ENCODE measurements at places on chromosomes 1 and 21.

GRCh38 chr1:47776667-47777131 is 220.5 kb downstream of the TRABD2B start:
- no peak for DNase-seq

GRCh38 chr1:172252321-172252720 is 168.2 kb upstream of the C1orf105 start:
- DNase-seq = no peak

DNA sequence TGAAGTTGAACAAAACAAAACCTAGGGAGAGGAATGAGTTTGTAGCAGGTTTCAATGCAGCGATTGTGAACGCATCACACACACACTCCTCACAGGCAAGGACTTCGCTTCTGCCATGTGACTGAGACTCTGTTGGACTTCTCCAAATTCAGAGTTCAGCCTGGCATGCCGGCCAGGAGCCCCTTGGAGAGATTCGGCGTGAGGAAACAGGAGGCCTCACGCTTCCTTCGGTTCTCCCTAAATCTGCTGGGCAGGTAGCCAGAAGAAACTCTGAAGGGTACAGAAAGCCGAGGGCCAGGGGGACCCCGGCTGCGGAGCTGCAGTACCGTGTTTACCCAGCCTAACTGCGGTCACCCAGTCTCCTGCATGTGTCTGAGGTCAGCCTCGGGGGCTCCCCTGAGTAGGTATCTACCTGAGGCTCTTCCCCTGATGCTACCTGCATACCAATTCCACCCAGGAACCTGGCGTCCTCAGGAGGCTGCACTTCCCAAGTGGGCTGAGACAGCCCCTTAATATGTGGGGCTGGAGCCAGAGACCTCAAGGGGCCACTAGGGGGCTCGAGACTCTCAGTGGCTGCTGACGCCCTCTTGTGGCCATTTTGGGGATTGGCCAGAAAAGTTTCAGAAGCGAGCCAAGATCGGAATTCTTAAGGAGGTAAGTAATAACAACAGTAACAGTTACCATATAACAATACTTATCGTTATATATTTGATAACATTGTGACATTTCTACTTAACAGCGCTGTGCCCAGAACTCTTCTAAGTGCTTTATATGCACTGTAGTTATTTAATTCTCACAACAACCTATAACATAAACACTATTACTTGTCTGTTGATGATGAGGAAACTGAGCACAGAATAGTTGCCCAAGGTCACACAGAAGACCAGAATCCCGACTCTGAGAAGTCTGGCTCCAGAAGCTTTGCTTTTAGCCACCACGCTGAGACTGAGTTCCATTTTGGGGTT is 2.7 kb upstream of the ANXA9 start:
- DNase-seq = peak; percentile 72

DNA sequence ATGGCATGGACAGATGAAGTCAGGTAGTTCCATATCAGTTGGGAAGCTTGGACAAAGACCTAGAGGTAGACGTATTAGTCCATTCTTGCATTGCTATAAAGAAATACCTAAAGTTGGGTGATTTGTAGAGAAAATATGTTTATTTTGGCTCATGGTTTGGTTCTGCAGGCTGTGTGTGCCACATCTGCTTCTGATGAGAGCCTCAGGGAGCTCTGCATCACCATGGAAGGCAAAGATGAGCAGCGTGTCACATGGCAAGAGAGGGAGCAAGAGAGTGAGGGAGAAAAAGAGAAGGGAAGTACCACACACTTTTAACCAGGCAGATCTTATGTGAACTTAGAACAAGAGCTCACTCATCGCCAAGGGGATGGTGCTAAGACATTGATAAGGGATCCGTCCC is 9.0 kb downstream of the TSACC start:
- DNase-seq = no peak

DNA sequence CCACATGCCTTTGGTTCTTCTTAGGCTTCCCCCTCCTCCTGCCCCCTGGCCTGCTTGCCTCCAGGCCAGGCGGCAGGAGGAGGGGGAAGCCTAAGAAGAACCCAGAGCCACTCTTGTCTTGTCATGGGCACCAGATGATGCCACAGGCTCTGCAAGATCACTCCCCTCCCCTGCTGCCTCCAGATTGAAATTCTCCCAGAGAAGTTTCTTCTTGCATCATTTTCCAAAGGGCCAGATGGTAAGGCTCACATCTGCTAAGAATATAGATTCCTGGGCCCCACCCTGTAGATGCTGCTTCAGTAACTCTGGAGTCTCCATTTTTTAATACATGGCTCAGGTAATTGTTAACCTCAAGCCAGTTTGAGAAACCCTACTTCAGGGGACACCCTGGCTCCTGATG is 60.8 kb downstream of the FAM163A start:
- DNase-seq = no peak

DNA sequence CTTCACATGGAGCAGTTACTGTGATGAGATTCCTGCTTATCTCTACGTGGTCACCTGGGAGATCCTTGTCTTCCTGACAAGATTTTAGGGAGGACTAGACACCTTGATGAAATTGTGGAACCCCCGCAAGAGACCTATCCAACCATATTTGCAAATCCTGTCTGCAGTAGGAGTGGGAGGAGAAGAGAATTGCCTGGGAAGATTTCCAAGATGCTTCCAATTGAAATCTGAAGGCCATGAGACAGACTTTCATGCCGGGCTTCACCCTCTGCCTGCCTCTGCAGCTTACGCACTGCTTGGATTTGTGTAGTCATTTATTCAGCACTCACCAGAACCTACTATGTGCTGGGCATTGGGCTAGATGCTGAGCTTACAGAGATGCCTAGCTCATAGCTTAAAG is 106.6 kb downstream of the OMA1 start:
- no peak for DNase-seq

DNA sequence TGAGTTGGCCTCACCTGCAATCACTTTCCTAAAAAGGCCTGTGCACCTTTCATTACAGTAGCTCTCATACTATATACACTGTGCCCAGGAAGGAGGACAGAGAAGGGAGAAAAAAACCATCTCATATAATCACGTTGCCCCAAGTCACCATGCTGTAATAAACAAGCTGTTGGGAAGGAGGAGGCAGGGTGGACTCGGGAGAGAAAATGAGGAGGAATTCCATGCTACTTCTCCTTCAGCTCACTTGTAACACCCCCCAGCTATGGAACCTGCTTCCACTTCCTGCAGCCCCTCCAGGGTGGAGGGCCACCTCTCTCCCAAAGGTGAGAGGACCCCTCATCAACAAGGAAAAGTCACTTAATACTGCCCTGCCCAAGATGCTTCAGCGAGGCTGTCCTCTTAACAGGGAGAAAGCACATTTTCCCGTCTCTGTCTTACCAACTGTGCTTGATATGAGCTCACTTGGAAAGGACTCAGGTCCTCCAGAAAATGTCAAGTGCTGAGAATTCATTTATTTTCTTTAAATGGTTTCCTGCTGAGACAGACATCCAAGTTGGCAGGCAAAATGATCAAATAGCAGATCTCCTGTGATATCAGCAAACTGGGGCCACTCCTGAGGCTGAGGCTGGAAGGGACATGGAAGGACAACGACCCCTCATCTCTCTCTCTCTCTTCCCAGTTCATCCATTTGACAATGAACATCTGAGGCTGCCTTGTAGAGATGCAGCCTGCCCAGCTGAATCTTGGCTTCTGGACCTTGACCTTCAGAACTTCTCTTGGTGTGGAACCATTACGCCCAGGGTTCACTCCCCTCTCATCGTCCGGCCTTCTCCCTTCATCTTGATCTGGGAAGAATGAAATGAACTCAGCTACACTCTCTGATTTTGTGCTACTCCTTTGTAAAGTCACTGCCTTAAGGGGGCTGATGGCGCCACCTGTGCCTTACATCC is 54.0 kb downstream of the CAPN9 start:
- no peak for DNase-seq

- DNase-seq = no peak
Measured at GRCh38 chr1:121444096-121444495, 259.3 kb downstream of the SRGAP2C start.

- DNase-seq = no peak
Measured at GRCh38 chr1:56433056-56433577, 146.2 kb downstream of the PLPP3 start.

DNA sequence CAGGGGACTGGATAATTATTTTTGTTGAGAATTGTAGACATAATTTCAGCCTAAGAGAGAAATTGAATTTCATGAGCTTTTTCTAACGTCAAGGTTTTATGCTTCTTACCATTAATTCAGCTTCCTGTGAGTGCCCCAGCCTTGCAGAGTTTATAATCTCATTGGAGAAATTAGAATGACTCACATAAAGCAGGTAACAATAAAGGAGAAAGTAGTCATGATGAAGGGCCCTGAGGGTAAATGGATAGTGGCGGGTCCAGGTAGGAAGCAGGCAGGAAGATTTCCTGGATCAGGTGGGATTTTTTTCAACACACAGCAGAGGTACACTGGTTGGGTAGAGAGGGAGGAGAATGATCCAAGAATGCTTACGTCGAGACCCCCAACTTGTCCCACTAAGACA is 311.4 kb downstream of the BARHL2 start:
- DNase-seq = no peak

DNA sequence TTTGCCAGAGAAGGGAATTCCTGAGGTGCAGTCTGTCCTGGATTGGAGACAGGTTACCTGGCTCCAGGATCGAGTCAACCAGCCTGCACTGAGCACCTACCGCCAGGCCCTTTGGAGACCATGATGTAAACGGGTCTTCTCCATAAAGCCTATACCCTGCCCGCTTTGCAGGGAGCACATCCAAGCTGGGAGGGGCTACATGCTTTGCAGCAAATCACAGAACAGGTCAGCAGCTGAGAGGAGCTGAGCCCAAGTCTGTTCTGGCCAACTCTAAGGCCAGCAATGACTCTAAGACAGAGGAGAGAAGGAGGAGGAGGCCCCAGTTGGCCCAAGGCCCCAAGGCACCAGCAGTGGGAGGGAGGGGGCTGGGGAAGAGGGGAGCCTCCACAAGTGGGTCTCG is 15.5 kb upstream of the RSPO1 start:
- no peak for DNase-seq

DNA sequence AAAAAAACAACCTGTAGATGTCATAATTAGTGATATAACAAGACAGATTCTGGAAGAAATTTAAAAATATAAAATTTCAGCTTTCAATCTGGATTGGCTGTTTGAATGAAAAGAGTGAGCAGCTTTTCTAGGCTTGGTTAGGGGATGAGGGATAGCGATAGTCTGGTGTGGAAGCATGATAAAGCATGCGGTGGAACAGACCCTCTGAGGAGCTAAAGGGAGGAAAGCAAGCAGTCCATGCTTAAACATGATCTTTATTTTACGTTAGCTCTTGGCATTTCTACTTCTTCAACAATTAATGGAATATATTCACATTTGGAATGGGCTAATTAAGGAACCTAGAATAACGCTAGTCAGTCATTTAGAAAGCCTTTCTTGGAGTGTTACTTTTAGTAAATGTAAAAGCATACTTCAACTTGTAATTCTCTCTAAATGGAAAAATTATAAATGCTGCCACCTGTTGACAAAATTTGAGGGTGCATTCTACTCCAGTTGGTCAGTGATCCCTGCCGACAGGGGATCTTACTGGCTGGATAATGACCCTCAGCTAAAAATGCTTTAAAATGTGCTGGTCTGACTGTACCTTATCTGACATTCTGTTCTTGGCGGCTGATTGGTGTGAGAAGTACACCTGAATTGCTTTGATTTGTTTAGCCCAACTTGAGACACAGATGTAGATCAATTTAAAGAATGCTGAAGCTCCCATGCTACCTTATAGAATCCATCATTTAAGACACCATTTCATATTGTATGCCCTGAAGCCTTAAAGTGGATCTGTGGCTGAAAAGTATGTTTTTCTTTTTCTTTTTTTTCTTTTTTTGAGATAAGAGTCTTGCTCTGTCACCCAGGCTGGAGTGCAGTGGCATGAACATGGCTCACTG is 61.2 kb downstream of the AK4 start:
- DNase-seq = no peak

DNA sequence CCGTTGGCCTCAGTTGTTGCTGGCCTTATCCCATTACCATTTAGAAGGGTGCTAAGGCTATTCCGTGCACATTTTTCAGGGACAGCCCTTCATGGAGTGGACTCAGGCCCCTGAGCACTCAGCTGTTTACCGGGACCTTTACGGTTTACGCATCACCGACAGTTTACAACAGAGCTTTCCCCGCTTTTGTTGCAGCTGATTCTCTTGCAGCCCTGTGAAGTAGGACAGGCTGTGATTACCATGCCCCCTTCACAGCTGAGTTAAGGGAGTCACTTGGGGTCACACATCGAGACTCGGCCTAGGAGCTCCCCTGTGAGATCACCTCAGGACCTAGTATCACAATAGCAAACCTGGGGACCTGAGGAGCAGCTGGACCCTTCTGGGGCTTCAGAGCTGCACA is 41.9 kb downstream of the PTPRF start:
- DNase-seq = no peak

DNA sequence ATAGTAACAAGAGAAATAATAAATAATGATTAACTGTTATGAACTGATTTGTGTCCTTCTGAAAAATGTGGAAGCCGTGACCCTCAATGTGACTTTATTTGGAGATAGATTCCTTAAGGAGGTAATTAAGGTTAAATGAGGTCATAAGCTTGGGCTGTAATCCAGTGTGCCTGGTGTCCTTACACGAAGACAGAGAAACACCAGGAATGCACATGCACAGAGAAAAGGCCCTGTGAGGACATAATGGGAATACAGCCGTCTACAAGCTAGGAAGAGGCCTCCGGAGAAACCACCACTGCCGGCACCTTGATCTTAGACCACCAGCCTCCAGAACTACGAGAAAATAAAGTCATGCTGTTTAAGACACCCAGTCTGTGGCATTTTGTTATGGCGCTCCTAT is 215.9 kb downstream of the NEGR1 start:
- no peak for DNase-seq
